ENCODE measurements at places on chromosomes 2 and 18. TPM values are rescaled to one million over a fixed set of nuclear protein-coding genes. Genes with fewer than 3 reads are reported as not detected.
A peak's percentile ranks its signal among the peaks of the same experiment; 100 is the strongest.

- no peak for DNase-seq
These were observed 4.4 kb upstream of the ASB1 start for GRCh38 chr2:238422285-238422684.

- DNase-seq: peak; percentile 70
These were observed 8.3 kb downstream of the TM4SF20 start for GRCh38 chr2:227370791-227371312.

DNA sequence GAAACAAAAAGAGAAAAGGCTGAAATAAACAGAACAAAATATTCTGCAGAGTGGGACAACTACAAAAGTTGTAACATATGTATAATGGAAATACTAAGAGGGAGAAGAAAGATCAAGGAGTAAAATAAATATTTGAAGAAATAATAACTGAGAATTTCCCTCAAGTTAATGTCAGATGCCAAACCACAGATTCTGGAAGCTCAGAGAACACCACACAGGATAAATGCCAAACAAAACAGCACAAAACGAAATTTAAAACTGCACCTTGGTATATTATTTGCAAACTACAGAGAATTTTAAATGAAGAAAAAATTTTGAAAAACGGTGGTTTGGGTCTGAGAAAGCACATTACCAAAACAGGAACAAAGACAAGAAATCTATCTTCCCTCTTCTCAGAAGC lies 1588.9 kb upstream of the TMEFF2 start:
- DNase-seq: no peak

- DNase-seq: no peak
These were observed 83.0 kb downstream of the FAM117B start for GRCh38 chr2:202717598-202718310.

Gene ACTG2
- 3,612 TPM for total RNA-seq

DNA sequence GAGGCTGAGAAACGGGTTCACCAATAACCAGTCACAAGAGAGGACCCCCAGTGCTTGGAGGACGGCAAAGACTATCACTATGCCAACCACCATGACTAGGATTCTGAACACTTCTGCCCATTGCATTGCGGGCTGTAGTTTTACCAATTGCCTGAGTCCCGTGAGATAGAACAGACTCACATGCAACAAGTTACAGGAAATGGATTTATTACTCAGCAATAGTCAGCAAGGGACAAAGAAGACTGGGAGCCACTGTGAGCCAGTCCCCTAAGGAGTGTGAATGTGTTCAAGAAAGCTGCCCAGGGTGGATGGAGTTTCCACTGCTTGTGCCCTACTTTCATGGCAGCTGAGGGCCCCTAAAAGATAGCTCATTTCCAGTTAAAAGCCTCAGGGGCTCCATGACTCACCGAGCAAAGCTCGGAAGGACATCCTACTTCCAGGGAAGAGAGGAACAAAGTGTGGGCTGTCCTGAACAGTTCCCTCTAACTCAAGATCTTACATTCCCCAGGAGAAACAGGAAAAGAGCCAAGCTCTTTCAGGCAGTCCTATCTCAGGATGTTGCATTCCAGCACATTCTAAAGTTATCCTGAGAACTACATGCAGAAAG lies 54.4 kb downstream of the SLC4A3 start:
- no peak for DNase-seq

Gene MAL
- total RNA-seq: 28.9 TPM

Gene PLGLB2
- 1.9 TPM for total RNA-seq

DNA sequence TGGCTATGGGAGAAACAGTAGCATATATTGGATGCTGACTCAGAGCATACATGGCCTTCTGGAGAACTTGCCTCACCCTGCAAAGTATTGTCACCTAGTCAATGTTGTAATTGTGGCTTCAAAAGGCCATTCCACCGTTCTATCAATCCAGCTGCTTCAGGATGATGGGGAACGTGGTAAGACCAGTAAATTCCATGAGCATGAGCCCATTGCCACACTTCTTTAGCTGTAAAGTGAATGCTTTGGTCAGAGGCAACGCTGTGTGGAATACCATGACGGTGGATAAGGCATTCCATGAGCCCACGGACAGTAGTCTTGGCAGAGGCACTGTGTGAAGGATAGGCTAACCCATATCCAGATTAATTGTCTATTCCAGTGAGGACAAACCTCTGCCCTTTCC lies 1300.1 kb upstream of the ACVR2A start:
- DNase-seq: no peak

Gene NT5DC4
- not detected for total RNA-seq

DNA sequence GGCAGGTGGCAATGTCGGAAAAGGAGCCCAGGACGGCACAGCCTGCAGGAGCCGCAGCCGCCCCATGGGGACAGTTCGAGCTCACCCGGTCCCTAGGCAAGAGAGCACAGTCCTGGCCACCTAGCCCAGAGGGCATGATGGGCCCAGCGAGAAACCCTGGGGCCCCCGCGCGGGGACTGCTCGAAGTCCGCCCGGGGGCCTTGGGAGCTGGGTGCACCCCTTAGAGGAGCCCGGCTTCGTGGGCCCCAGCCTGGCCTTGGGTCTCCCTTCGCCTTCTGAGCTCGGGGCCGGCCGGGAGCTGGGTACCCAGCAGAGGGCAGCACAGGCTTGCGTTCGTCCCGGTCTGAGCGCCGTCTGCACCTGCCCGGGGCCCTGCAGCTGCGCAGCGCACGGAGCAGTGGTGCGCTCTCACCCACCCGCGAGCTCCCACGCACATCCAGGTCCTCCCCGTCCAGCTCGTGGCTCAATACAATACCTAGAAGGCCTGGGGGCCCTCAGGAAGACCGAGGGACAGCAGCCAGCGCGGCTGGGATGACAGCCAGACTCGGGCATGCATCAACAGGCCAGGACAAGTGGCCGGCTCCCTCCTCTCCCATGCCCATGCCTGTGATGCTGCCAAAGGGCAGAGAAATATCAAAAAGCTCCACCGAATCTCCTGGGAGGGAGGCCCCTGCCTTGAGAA lies 96.2 kb upstream of the ZNF532 start:
- DNase-seq: peak; percentile 84

- DNase-seq: peak; percentile 58
These were observed 15.9 kb upstream of the RPL31 start for GRCh38 chr2:100986157-100986556.

DNA sequence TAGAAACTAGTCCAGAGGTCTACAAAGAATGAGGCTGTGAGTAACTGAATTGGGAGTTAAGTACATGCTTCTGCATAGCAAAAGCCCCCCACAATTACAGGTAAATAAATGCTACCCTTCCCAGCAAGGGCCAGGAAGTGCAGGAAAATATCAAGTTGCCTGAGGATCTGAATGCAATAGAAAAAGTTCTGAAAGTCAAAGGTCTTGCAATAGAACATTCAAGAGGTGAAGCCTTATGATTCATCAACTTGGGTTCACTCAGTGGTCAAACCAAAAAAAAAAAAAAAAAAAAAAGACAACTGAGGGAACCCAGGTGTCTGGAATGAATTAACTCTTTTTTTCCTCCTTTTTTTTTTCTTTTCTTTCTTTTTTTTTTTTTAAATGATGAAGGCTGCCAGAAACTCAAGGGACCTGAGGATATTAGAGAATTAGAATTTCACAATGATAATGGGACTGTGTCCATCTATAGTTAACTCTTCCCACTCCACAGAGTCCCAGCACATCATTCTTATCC lies 42.9 kb upstream of the RFX8 start:
- DNase-seq: no peak

- DNase-seq: no peak
These were observed 390.1 kb upstream of the TRIB2 start for GRCh38 chr2:12326449-12327190.

GRCh38 chr2:46420945-46421344 lies 58.4 kb upstream of the TMEM247 start:
- no peak for DNase-seq

DNA sequence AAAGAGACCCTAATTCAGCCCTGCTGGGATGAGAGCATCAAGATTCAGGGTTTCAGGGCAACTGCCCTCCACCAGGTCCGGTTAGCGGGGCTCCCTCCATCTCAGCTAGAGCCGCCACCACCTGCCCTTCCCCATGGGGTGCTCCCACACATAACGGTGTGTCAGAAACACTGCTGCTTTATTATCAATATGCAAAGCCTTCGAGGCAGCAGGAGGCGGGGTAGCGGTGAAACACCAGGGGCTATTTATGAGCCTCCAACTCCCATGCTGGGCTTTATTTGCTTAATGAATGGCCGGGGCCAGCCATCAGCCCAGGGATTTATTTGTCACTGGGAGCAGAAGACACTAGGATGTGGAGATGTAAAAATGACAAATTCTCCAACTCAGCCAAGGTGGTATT lies 109.8 kb downstream of the GALNT14 start:
- DNase-seq: no peak

GRCh38 chr2:36659872-36660312 lies 36.6 kb upstream of the VIT start:
- no peak for DNase-seq

- DNase-seq: no peak
These were observed 258.7 kb downstream of the TTC32 start for GRCh38 chr2:19643117-19643518.

- DNase-seq: no peak
These were observed 26.6 kb downstream of the POLE4 start for GRCh38 chr2:74984947-74985637.

DNA sequence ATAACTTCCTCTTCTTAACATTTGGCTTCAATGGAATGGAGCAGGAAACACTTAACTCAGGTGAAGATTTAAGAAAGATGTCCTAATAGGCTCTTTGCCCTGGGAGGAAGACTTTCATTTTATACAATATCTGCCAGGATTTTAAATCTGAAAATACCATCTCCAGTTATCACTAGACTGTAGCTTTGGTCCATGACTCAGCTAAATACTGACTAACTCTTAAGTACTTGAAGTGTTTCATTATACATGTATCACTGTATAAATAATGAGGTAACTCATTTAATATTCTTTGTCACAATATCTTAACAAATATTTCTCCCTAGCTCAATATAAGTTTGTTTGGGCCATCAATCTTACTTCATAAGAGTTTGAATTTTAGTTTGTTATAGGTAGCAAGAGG lies 34.7 kb downstream of the RBKS start:
- DNase-seq: no peak

GRCh38 chr2:74935975-74936391 lies 22.5 kb upstream of the POLE4 start:
- DNase-seq: no peak

Gene CASP8
- 8.6 TPM for total RNA-seq

All from sigmoid colon (tissue), 7 donors.